ENCODE measurements at places on chromosomes 13 and 19.

- DNase-seq, result no peak
These were observed 8.3 kb downstream of the FPR1 start for GRCh38 chr19:51743405-51743804.

GRCh38 chr13:61913183-61913582, 497.5 kb upstream of the PCDH20 start:
- DNase-seq, result no peak

DNA sequence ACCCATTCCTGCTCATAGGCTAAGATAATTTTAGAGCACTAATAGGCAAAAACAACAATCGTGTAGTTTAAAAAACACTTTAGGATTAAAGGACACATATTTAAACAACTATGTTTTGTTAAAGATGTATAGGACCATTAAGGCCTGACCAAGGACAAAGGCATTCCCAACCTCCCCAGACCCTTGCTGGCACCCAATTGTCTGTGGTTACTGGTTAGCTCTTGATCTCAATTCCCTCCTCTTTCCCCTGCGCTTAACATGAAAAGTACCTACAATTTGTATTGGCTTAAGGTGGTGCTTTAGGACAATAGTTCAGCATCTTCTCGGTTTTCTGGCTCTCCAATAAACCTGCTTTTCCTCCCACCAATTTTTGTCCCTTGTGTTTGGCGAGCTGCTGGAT, 51.0 kb downstream of the TEX26 start:
- no peak for DNase-seq

DNA sequence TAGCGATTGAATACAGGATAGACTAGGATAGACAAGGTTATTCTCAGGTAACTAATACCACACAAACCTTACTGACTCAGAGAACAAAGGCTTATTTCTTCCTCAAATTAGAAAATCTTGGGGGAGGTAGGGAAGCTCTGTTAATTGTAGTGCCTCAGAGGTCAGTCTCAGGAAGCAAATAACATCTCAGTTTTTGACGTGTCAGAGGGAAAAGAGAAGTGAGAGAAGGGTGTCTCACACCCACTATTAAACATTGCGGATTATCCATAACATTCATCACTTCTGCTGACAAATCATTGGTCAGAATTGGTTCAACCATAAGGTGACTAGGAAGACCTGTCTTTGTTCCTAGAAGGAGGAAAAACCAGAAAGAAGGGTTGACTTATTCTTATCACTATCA, 579.4 kb upstream of the MIR17HG start:
- no peak for DNase-seq

- no peak for DNase-seq
These were observed 18.2 kb downstream of the GSX1 start for GRCh38 chr13:27810461-27810860.

- DNase-seq, result no peak
These were observed 115.4 kb downstream of the UGGT2 start for GRCh38 chr13:95937714-95938320.

DNA sequence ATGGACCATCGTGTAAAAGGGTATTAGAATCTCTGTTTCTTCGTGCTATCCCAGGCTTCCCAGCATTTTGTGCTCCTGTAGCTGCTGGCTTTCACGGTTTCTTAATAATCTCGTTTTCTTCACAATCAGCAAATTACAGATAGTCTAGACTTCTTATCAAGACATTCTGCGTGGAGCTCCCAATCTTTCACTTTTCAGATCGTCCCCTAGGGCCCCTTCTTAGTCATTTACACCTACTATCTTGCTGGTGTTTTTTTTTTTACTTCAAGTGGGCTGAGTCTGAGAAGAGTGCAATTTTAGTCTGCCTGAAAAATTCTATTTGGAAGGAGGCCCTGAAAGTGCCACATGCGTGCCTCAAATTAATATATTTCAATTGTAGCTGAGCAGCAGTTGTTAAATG, 275.1 kb downstream of the SHISA2 start:
- DNase-seq, result no peak

All from GM12891 (cell line).